ENCODE measurements at places on chromosomes 6 and 20.
A peak's percentile ranks its signal among the peaks of the same experiment; 100 is the strongest.

DNA sequence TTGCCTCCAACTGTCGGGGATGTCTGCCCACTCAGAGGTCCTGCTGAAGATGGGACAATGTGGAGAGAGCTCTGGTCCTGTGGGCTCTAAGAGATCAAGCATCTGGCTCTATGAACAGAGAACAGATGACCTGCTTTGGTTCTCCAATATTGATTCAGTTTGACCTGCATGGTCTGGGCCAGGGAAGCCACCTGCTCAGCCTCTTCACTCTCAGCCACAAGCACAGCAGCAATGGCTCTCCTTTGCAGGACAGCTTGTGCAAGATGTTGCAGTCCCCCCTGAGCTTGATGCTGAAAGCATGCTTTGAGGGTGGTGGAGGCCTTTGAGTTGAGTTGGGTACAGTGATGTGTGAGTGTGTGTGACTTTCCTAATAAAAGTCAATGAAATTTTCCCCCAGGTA lies 18.6 kb upstream of the MCM3 start:
- DNase-seq = no peak

GRCh38 chr6:53593001-53593488 lies 48.1 kb upstream of the GCLC start:
- peak; percentile 35 for DNase-seq

DNA sequence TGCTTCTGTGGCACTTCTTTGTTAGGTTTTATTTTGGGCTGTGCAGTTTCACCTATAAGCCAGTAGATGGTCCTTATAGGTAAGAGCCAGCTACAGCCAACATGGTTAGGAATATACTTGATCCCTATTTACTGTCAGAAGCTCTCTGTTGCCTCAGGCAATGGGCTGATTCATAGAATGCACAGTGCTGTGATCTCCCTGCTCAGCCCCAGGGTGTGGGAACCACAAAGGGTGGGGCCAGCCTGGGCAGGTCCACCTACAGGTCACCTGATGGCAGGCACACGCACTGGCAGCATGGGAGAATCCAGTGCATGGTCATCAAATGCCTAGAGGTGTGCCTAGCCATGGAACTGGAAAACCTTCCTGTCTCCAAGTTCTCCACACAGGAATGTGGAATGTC lies 191.9 kb downstream of the MOXD1 start:
- no peak for DNase-seq

- no peak for DNase-seq
Observed at GRCh38 chr20:63917811-63918210, 22.9 kb downstream of the DNAJC5 start.

GRCh38 chr20:53755733-53756531 lies 162.3 kb upstream of the ZNF217 start:
- no peak for DNase-seq

GRCh38 chr6:13299918-13300317 lies 28.4 kb downstream of the TBC1D7 start:
- DNase-seq = no peak

DNA sequence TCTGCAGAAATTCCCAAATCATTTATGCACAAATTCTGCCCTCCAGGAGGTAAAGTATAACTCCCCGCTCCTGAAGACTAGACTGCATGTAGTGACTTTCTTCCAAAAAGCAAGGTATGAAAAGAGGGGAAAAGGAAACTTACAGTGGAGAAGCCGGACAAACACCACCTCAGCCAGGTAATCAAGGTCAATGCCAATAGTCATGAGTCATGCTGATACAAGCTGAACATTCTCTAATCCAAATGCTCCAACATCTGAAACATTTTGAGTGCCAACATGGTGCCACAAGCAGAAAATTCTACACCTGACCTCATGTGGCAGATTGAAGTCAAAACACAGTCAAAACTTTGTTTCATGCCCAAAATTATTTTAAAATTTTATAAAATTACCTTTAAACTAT lies 165.6 kb downstream of the FOXA2 start:
- no peak for DNase-seq

- DNase-seq = peak; percentile 84
Observed at GRCh38 chr6:38443352-38444144, 196.2 kb downstream of the BTBD9 start.

GRCh38 chr6:140599916-140600315 lies 1225.5 kb upstream of the CITED2 start:
- no peak for DNase-seq

DNA sequence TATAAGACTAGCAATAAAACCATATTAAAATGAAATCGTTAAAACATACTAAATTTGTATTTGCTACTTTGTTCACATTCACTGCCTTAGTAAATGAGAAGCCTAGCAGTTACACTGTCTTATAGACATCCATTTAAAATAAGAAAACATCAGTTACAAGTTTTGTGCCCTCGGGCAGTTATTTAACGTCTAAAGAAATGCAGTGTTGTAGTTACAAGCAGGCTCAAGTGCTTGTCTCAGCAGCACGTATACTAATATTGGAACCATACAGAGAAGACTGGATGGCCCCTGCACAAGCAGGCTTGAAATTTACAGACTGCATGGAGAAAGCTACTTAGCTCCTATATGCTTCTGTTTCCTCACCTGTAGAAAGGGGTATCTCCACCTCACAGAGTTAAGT lies 93.1 kb downstream of the HACE1 start:
- no peak for DNase-seq

GRCh38 chr6:12101048-12101447 lies 88.9 kb downstream of the HIVEP1 start:
- no peak for DNase-seq

DNA sequence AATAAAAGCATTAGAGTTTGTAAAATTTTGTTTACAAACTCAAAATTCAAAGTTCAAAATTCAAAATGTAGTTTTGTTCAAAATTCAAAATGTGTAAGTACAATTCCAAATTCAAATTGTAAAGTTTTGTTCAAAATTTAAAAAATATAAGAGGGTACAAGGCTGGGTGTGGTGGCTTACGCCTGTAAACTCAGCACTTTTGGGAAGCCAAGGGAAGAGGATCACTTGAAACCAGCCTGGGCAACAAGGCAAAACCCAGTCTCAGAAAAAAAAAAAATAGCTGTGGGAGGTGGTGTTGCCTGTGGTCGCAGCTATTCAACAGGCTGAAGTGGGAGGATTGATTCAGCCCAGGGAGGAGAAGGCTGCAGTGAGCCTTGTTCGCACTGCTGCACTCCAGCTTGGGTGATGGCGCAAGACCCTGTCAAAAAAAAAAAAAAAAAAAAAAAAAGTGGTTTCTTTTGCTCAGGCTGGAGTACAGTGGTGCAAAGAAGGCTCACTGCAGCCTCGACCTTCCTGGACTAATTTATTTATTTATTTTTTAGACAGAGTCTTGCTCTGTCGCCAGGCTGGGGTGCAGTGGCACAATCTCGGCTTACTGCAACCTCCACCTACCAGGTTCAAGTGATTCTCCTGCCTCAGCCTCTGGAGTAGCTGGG lies 5.4 kb upstream of the ZBTB12 start:
- DNase-seq = peak; percentile 96

GRCh38 chr20:44970243-44970757 lies 4.0 kb downstream of the STK4 start:
- DNase-seq = no peak

DNA sequence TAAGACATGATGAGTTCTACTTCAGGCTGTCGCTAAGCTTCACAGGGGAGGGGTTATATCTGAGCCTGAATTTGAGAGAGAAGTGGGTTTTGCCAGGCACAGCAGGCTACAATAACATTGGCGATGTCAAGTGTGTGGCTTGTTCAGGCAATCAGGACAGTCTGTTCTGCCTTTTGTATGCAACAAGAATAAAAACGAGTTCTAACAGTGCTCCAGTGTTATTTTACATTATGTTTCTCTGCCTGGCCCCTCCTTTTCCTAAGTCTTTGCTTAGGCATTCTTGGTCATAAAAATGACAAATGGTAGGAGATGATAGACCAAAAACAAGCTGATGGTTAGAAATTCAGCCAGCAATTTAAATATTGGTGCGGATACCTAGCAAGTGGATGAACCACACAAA lies 26.8 kb downstream of the PAQR8 start:
- DNase-seq = no peak

GRCh38 chr6:149725785-149726184 lies 7.9 kb upstream of the LATS1 start:
- DNase-seq = no peak

DNA sequence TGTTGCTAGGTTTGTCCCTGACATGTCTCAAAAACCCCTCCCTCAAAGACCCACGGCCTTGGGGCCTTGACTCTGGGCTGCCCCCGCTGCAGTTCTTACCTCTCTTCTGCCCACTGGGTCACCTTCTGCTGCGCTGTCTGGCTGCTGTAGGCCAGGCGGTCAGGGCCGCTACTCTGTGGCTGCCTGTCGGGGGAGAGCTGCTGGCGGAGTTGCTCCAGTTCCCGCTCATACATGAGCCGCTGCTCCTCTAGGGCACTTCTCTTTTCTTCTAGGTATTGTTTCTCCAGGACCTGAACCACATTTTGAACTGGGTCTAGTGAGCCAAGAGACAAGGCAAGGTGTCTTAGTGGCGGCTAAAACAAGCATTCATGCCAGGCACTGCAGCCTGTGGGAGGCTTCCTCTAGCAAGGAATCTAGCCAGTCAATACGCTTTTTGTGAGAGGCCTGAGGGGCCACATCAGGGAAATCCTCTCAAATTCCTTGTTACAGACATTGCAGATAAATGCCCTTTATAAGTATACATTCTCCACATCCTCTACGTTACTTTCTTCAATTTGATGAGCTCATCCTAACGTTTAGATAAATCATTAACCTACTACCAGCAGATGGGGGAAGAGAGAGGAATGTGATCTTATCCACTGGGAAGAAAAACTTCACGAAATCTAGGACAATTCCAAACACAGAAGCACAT lies 110.3 kb upstream of the NUP153 start:
- peak; percentile 51 for DNase-seq

DNA sequence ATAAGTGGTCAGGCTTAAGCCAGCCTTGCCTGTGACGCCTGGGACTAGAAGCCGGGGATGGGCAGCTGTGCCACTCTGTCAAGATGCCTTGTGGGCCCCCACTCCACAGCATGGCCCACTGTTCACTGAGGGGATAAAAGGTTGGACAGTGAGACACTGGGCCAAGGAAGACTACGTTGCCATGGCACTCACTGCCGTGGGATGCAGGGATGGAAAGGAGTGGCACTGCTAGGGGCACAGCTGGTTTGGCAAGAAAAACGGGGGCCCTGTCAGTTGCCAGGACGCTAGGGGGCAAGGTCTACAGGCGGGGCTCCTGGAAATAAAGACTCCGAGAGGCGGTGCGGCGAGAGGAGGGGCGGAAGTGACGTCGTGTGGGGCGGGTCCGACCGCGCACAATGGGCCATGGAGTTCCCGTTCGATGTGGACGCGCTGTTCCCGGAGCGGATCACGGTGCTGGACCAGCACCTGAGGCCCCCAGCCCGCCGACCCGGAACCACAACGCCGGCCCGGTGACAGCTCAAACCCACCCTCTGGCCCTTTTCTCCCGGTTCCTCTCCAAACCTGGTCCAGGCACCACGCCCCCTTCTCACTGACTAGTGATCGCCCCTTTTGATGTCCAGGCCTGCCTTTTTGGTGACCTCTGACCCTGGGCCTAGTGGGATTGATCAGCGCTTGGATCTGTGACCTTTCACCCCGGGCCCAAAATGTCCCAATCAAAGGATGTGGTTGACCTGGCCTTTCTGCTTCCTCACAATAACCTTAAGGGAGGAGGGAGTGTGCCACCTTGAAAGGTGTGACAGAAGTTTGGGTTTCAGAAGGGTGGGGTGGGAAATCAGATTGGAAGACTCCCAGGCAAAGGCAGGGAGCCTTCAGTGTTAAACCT lies at the start of gene ATAT1:
Gene ATAT1, plus strand, starts transcription at position 391 of the 883 bp plus-strand sequence.
- peak; percentile 85 for DNase-seq

DNA sequence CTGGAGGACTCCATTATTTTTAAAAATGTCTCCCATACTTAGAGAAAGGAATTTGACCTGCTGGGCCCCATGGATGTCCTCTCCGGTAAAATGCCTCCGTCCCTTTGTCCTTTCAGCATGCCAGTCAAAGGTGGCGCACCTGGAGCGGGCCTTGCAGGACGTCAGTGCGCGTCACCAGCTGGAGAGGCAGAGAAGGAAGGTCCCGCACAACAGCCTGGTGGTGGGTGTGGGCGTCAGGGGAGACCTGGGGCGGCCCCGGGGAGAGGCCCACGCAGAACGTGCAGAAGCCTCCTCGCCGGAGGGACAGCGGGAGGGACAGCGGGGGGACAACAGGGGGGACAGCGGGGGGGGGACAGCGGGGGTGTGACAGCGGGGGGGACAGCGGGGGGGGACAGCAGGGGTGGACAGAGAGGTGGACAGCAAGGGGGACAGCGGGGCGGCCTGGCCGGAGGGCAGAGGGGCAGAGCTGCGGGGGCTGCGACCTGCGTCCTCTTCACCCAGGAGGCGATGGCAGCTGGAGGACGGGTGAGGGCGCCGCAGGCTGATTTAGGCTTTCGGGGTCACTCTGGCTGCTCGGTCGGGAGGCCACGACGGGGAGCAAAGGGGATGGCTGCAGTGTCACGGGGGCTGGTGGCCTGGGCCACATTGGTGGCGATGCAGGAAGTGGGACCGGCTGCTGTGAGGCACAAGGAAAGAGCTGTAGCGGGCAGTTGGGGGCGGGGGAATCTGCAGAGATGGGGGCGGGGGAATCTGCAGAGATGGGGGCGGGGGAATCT lies 859 bp upstream of the KIF25 start:
- DNase-seq = no peak

DNA sequence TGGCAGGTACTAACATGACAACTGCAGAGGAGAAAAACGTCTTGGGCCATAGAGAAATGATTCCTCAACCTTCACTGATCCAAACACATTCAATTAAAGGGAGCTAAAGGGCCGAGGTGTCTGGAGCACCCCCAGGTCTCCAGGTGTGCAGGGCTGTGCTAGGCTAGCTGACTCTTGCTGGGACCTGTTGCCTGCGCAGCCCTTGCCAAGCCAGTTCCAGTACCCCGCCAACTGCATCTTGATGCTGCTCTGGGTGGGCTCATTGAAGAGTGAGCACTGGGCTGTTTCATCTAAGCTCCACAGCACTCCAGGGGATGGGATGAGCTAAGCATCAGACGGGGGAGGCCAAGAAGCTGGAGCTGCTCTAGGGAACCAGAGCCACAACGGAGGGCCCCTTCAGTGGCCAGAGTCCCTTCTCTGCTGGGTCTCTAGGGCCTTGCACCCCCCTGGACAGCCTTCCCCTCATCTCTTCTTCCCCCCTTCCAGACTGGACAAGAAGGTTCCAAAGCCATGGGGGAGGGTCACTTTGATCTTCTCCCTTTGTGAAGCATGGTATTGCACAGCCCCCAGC lies 15.9 kb downstream of the LEMD2 start:
- no peak for DNase-seq

DNA sequence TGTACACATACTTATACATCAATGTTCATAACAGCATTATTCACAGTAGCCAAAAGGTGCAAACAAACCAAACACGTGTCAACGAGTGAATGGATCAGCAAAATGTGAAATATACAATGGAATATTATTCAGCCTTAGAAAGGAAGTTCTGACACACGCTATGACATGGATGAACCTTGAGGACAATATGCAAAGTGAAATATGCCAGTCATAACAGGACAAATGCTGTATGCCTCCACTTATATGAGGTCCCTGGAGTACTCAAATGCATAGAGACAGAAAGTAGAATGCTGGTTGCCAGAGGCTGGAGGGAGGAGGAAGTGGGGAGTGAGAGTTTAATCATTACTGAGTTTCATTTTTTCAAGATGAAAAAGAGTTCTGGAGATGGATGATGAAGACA lies 37.8 kb upstream of the IGF2R start:
- DNase-seq = no peak

GRCh38 chr6:52513464-52513863 lies 63.4 kb downstream of the TRAM2 start:
- DNase-seq = no peak

- no peak for DNase-seq
Observed at GRCh38 chr20:62736407-62737071, 27.9 kb downstream of the NTSR1 start.

All from KBM-7 (cell line).